Dermis microvascular lymphatic vessel endothelial cell (primary cell): ENCODE measurements at places on chromosomes 16 and 17. TPM values are rescaled to one million over a fixed set of nuclear protein-coding genes. Genes with fewer than 3 reads are reported as not detected.

Gene MYH1
- not detected in 2 replicates for total RNA-seq

Gene MARVELD3
- 0.39 and 0.51 TPM in 2 replicates for total RNA-seq

Gene TPSAB1
- total RNA-seq, result not detected in 2 replicates

Gene PYDC1
- not detected in 2 replicates for total RNA-seq

Gene KCNG4
- total RNA-seq, result not detected in 2 replicates

Gene CTRB1
- total RNA-seq, result not detected in 2 replicates

Gene ITGB4
- 16.9 and 37.6 TPM in 2 replicates for total RNA-seq

Gene GPR139
- total RNA-seq, result not detected in 2 replicates

Gene HP
- total RNA-seq, result not detected in 2 replicates

Gene SOST
- total RNA-seq, result not detected in 2 replicates

Gene C17orf113
- 0.13 and 0.25 TPM in 2 replicates for total RNA-seq

Gene SMIM36
- not detected in 2 replicates for total RNA-seq

Gene KCNJ2
- total RNA-seq, result 1.3 and 1.7 TPM in 2 replicates

Gene PRCD
- 0.39 and 0.89 TPM in 2 replicates for total RNA-seq

Gene EMP2
- total RNA-seq, result 21.7 and 38.9 TPM in 2 replicates

Gene NOB1
- total RNA-seq, result 16.9 and 20.7 TPM in 2 replicates

Gene KCNJ18
- total RNA-seq, result not detected in 2 replicates

Gene QRICH2
- 5.6 and 12.0 TPM in 2 replicates for total RNA-seq

Gene AOC2
- total RNA-seq, result 0.25 and 0.26 TPM in 2 replicates

Gene KRT9
- total RNA-seq, result not detected in 2 replicates

Gene TMEM238L
- not detected in 2 replicates for total RNA-seq

Gene PAGR1
- 13.2 and 15.2 TPM in 2 replicates for total RNA-seq

Gene MAP2K6
- 3.8 and 7.3 TPM in 2 replicates for total RNA-seq

Gene RAB40B
- 4.6 and 7.3 TPM in 2 replicates for total RNA-seq

Gene RNF222
- total RNA-seq, result under 0.01 TPM in 1 of 2 replicates, not detected in the other

Gene CDH15
- total RNA-seq, result under 0.01 TPM in 2 replicates

Gene MAP2K3
- 14.2 and 20.4 TPM in 2 replicates for total RNA-seq

Gene RPA1
- 26.6 and 31.1 TPM in 2 replicates for total RNA-seq
